ENCODE measurements at places on chromosomes 2 and 18.

DNA sequence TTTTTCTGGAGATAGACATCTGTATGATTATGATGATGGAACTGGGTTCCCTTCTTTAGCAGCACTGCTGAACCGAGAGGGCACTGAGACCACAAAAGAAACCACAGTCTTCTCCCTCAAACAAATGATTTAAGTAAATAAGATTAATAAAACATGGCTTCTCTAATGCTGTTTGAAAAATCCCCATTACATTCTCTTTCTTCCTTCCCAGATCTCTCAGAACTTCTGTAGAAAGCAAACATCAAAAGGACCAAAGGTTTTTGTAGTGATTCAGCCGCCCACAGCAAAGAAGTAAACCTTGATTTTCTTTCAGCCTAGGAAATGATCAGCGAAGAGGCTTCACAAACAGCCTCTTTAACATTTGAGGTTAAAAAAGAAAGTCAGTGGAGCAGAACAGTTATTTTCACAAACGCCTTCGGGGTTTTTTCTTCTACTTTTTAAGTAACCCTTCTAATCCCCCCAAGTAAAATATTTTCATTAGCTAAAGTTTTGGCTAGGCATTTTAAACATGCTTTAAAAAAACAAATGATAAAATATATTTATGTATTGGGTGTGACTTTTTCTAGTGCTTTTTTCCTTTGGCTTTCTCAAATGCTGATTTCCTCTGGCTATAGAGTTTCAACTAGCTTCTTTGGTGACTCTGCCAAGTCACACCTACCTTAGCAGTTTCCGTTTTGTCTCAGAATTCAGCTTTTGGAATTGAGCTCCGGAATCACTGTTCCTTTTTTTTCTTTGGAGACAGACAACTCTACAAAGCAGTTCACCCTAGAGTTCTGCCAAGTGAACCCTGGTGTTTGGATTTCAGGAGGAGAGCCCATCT lies 89.6 kb downstream of the UPP2 start:
- DNase-seq, result peak; percentile 45

GRCh38 chr2:174048243-174048642 lies 83.1 kb upstream of the SP3 start:
- DNase-seq, result peak; percentile 64

DNA sequence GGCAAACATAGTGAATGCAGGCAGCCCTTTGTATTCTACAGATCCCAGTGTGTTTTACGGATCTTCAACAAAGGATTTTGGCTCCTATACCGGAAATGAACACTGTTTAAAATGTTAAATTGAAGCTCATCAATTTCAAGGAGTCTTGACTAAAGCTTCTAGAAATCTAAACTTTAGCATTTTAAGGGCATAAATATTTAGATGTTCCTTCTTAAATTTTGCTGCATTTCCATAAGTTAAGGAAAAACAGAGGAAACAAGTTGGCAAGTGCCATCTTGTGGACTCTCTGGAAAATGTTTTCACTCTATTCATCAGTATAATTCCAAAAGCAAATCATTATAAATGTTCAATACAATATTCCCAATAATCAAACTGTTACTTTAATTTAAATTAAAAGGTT lies 19.6 kb downstream of the CHN1 start:
- no peak for DNase-seq

DNA sequence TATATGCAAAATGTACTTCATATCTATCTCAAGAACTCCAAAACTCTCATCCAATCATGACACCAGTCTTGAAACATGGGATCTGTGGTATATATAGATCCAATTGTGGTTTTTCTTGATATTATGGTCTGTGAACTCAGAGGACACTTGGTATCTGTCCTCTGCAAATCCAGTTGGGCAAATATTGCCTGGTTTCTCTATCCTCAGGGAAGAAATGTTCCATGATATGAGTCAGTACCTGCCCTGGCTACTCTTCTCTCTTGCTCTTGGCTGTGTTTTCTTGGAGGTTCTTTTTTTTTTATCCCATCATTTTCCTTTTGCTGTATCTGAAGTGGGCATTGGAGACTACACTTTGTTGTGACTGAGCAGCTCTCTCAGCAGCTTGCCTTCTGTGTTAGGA lies 10.9 kb downstream of the NBEAL1 start:
- no peak for DNase-seq

GRCh38 chr2:237695201-237695780 lies 67.9 kb downstream of the LRRFIP1 start:
- no peak for DNase-seq

- DNase-seq, result no peak
These were observed 748.7 kb upstream of the CHAC2 start for GRCh38 chr2:53018825-53019425.

- no peak for DNase-seq
These were observed 37.1 kb upstream of the TRIB2 start for GRCh38 chr2:12679550-12680072.

- DNase-seq, result no peak
These were observed 200.8 kb downstream of the EIPR1 start for GRCh38 chr2:3176869-3177255.

- peak; percentile 53 for DNase-seq
These were observed 463 bp downstream of the HS1BP3 start for GRCh38 chr2:20650393-20650876.

GRCh38 chr2:241640165-241640795 lies 2.8 kb downstream of the ATG4B start:
- no peak for DNase-seq

GRCh38 chr2:147161746-147162145 lies 683.1 kb upstream of the ACVR2A start:
- DNase-seq, result no peak

DNA sequence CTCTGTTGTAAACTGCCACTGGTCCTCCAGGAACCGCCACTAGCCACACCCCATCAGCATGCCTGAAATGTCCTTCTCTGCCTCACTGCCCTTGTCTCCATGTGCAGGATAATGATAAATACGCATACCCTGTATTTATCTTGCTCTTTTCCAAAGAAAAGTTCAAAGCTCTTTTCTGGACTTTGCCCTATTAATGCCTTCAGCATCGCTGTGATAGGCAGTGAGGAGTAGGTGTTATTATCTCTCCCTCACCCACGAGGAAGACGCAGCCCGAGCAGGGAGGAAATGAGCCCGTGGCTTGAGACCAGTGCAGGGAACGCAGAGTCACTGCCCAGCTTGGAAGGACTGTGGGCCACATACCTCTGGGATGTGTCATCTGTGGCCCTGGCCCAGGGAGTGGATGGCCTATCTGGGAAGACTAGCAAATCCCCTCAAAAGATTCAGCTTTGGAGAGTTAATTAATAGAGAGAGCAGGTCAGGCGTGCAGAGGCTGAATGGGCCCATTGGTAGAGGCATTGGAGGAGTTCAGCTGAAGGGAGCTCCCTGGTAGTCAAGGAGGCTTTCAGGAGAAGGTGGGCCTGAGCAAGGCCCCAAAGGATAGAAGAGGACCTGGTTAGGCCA lies 39.5 kb upstream of the MCFD2 start:
- DNase-seq, result no peak

DNA sequence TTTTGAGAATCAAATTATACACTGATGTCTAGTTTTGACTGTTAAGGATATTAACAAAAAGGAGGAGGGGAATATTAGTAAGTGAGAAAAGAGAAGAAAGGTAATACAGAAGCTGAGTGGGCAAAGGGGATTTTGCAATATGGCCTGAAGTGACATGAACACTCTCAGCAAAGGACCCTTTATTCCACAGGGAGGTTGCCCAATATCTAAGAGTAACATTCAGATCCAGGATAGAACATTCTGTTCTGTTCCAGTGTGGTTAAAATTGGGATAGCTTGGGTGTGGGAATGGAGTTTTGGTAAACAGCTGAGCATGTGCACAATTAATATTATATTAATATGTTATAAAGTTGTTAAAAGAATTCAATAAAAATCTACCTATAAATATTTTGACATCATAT lies 120.1 kb downstream of the ZNF385B start:
- no peak for DNase-seq

- DNase-seq, result no peak
These were observed 27.1 kb upstream of the ZNF516 start for GRCh38 chr18:76522122-76522503.

- no peak for DNase-seq
These were observed 330.8 kb downstream of the TXNL1 start for GRCh38 chr18:56307354-56308170.

- peak; percentile 54 for DNase-seq
These were observed 19.0 kb downstream of the TWSG1 start for GRCh38 chr18:9353596-9353995.

GRCh38 chr18:67600181-67601180 lies 84.0 kb upstream of the DSEL start:
- no peak for DNase-seq

GRCh38 chr2:176473177-176473576 lies 203.9 kb downstream of the MTX2 start:
- peak; percentile 45 for DNase-seq

DNA sequence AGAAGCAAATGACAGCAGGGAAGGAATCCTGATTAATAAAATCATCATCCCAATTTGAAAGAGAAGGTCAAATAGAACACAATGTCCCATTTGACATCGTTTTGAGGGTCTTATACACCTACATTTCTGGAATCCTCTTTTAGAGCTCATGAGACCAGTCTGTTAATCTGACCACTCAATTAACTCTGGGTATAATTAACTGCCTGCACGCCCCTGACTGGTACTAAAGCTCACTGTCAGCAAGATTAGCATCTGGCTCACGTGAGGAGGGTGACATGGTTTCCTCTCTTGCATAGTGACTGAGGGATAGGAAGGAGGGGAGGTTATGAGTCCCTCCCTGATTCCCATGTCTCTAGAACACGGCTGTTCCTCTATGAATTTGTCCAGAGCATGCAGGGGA lies 124.3 kb downstream of the ICOS start:
- DNase-seq, result no peak

DNA sequence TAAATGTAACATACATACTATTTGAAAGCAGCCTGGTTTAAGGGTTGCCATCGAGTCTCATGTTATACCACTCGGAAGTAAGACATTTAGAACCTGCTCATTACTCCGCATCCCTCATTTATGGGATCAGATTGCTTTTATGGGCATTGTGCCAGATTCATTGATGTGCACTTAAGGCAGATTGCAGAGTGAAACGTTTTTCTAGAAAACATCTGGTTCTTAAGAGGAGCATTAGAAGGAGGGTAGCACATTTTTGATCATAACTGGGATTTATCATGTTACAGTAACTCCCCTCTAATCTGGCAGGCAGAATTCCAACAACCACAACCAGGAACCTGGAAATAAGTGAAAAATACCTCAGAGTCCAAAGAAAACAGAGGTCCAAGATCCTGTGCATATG lies 74.2 kb upstream of the GALNT3 start:
- DNase-seq, result no peak

All from GM20000 (cell line).